ENCODE measurements at places on chromosomes 7 and 10. TPM values are rescaled to one million over a fixed set of nuclear protein-coding genes. Genes with fewer than 3 reads are reported as not detected.

DNA sequence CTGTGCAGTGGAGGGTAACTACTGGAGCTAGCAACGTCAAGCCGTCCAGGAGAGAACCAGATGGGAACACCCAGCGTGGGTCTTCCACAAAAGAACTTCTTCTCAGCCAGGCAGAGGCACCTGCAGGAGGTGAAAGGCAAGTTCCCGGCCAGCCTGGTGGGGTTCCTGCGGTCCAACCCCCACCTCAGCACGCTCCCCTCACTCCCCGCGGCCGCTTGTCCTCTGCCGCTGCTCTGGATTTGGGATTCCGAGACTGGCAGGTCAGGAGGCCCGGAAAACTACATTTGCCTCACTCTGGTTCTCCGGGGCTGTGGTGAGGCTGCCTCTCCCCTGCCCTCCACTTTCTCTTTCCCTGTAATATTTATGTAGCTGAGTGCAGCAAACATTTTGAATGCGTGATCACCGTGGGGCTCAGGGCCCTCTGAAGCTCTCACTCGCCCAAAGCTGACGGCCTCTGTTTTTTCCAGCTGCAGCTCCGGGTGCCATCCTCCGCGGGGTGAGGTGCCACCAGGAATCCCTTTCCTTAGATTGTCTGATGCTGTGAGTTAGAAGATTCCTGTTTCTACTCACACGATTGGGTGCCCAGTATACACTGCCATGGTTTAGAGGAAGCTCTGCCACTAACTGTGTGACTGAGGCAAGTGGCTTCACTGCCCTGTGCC is 366.9 kb downstream of the DNAJB6 start:
- peaks cover 95% of the 10 kb centered on the region for H3K27me3 ChIP-seq
- DNase-seq, result no peak
- no peaks in the 10 kb centered on the region for H3K36me3 ChIP-seq
- H3K4me1 ChIP-seq, result no peaks in the 10 kb centered on the region

DNA sequence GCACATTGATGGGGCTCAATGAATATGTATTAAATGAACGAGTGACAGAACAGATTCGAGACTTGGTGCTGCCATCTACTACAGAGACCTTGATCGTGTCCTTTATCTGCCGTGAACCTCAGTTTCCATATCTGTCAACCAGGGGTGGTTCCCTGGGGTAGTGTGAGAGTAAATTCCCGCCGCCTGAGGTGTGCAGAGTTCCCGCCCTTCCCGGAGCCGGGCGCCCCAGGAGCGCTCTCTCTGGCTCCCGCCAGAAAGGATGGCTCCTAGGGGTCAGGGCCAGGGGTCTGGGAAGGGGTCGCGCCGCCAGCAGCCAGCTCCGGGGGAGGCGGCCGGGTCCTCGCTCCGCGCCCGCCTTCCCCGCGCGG is 333 bp upstream of the PLCE1 start:
- peaks cover 52% of the 10 kb centered on the region for H3K27me3 ChIP-seq
- H3K36me3 ChIP-seq, result no peaks in the 10 kb centered on the region
- peaks cover 37% of the 10 kb centered on the region for H3K4me1 ChIP-seq
- H3K27ac ChIP-seq, result no peak overlapping the region
- DNase-seq, result no peak
- peak overlapping the region; percentile 71 for H3K4me3 ChIP-seq

GRCh38 chr10:59881640-59882039 is 24.7 kb downstream of the CCDC6 start:
- H3K27ac ChIP-seq, result no peak overlapping the region
- no peak for DNase-seq
- no peaks in the 10 kb centered on the region for H3K36me3 ChIP-seq
- no peak overlapping the region for H3K4me3 ChIP-seq

DNA sequence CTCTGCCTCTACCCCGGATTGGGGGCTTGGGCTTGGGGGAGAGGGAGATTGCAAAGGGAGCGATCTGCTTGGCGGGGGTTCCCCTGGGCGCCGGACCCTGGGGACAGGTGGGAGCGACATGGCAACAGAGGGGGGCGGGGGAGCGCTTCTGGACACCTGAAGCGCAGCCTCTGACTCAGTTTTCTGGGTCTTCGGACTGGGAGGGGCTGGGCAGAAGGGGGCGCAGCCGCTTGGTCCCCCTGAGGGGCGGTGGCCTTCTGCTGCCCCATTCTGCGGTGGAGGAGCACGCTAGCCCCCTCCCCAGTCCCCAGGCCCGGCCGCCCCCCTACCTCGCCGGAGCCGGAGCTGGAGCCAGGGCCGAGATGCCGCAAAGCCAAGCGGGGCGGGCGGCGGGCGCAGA is 380 bp downstream of the NAT16 start:
- peaks cover 12% of the 10 kb centered on the region for H3K4me1 ChIP-seq
- H3K4me3 ChIP-seq, result peak overlapping the region; percentile 17
- DNase-seq, result no peak

SOSTDC1 gene
- 13.6 TPM for total RNA-seq

HOXA6 gene
- total RNA-seq, result 43.7 TPM

FAM180A gene
- not detected for total RNA-seq

WDR91 gene
- total RNA-seq, result 15.0 TPM

All from mesothelial cell of epicardium (in vitro differentiated cells).